Activated T-helper 17 cell treated with anti-CD3 and anti-CD28 coated beads, Interleukin-2, amount 50 U/mL, for 72 hours (primary cell): ENCODE measurements at places on chromosomes 1 and 21. TPM values are rescaled to one million over a fixed set of nuclear protein-coding genes. Genes with fewer than 3 reads are reported as not detected.

GRCh38 chr1:70140343-70140742 lies 65.0 kb downstream of the LRRC40 start:
- no peak for ATAC-seq

DNA sequence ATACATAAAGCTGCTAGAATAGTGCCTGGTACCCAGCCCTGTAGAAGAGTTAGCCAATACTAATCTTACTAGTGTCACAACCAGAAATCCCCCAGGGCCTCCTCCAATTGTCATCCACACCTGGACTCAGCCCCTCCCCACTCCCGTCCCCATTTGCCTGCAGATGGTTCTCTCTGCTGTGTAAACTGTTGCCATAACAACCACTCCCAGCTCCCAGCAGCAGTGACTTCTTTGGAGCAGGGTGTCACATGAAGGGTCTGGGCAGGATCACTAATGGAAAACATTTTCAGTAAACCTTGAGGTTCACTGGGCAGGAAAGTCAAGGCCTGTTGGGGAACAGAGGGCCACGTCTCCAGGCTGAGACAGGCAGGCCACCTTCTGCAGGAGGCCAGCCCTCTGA lies 126.0 kb upstream of the IPO9 start:
- no peak for ATAC-seq

Gene LCE3E
- total RNA-seq: not detected

DNA sequence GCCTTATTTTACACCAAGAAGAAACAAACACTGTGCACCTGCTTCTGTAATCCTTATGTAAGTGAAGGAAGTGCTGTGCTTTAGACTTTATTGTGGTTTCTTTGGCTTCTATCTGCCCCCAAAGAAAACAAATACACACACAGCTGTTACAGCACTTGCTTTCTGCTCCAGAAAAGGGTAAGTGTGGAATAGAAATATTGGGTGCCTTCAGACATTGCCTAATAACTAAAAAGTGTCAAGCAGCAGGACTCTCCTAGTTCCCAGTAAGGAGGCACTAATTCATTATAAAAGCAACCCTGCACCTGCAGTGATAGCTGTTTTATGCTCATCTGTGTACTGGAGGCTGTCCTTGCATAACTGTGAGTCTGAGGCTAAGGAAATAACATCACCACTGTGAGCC lies 23.4 kb upstream of the PRRX1 start:
- ATAC-seq: no peak

Gene CBR3
- total RNA-seq: 19.7 TPM

DNA sequence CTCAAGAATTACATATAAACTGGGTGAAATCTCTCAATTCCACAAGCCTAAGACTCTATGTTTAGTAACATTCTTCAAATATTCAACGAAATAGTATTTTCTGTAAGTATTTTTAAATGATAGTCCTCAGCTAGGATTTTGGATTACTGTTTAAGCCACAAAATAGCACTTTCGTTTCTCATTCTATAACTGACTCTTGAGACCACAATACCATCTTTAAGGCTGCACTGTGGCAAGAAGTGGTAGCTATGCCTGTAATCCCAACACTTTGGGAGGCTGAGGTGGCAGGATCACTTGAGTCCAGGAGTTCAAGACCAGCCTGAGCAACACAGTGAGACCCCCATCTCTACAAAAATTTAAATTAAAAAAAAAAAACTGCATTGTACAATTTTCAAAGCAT lies 126.7 kb downstream of the CDC42BPA start:
- ATAC-seq: peak; percentile 65

DNA sequence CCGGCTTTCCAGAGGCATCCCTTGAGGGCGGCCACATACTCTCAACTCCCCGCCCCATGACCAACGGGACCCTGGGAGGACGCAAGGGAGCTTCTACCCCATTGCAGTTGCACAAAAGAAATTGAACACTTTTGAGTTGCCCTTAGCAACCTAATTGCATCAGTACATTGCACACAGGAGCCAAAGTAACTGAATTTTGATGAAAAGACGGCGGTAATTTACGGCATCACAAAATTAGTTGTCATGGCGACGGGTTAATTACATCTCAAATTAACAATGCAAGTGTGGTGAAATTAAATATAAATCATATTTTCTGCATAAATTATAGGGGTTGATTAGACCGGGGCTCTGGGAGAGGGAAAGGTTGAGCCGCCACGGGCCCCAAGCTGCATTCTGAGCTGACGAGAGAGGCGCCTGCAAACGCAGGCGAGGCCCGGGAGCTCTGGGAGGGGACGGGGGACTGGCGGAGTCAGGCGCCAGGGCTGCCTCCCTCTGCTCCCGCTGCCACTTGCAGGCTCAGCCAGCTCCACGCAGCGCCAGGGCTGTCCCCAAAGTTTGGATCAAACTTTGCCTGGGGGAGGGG lies 61.4 kb downstream of the CASZ1 start:
- ATAC-seq: no peak

GRCh38 chr1:36123356-36123755 lies 1.7 kb downstream of the COL8A2 start:
- ATAC-seq: no peak

Gene CBS
- total RNA-seq: 2.9 TPM

- no peak for ATAC-seq
Observed at GRCh38 chr1:110360431-110360830, 21.3 kb downstream of the RBM15 start.

Gene S100A7A
- not detected for total RNA-seq

Gene S100A7
- not detected for total RNA-seq

Gene PBXIP1
- total RNA-seq: 61.9 TPM

Gene GLIS1
- total RNA-seq: not detected

Gene LHX8
- total RNA-seq: not detected

- peak; percentile 63 for ATAC-seq
Observed at GRCh38 chr1:39105061-39105840, 79.1 kb downstream of the NDUFS5 start.

GRCh38 chr1:19322481-19322880 lies 10.4 kb downstream of the SLC66A1 start:
- ATAC-seq: no peak

Gene LIN28A
- total RNA-seq: not detected

- ATAC-seq: no peak
Observed at GRCh38 chr1:23865543-23865930, 2.6 kb downstream of the FUCA1 start.

GRCh38 chr21:33362044-33362555 lies 37.3 kb downstream of the IFNAR1 start:
- ATAC-seq: peak; percentile 74

- ATAC-seq: no peak
Observed at GRCh38 chr1:86069757-86070145, 86.8 kb downstream of the COL24A1 start.

Gene SPATA1
- 0.65 TPM for total RNA-seq

- no peak for ATAC-seq
Observed at GRCh38 chr1:8666389-8667167, 150.9 kb downstream of the RERE start.

DNA sequence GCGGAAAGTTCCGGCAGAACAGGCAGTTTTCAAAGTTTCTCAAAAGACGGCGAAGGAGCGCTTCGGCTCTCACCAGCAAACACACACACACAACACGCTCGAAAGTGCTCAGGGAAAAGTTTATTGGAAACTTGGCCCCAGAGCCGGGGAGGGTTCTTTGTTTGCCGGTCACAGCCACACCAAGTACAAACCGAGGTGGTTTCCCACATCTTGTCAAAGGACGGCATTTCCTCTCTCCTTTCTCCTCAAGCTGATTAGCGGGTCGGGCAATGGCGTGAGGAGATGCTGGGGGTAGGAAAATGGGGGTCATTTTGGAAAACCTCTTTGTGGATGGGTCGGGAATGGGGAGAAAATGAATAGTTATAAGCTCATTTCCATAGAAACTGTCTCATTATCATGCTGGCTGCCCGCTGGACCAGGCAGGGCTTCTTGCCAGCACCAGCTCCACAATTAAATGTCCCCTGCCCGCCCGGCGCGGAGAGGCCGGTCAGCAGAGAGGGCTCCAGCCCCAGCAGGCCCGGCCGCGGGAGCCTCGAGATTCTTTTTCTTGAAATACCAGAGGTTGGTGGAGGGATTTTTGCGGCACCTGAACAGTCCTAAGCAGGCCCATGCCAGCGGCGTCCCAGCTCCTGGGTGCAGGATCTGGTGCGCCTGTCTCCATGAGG lies 92.3 kb downstream of the PRDM16 start:
- no peak for ATAC-seq

- no peak for ATAC-seq
Observed at GRCh38 chr1:245677461-245678240, 522.9 kb downstream of the KIF26B start.

Gene KCNK2
- not detected for total RNA-seq

GRCh38 chr1:57770772-57771171 lies 346.9 kb upstream of the DAB1 start:
- no peak for ATAC-seq

GRCh38 chr1:3030663-3031381 lies 9.6 kb downstream of the ACTRT2 start:
- ATAC-seq: no peak

DNA sequence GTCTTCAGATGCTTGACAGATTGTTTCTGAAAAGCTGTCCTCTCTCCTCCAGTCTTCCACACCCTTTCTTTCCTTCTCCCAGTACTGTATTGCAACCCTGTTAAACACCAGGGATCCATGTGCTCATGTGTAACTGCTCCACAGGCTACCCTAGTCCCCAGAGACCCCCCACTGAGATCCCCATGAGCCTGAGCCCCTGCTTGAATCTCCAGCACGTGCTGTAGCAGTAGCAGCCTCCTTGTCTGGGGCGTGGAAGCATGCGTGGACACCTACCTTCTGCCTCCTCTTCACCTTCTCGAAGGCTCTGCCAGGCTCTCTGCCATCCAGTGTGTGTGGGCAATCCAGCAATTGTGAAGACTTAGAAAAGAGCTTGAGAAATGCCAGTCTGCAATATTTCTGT lies 25.2 kb downstream of the GPR137B start:
- ATAC-seq: no peak
